Activated T-helper 1 cell treated with Interleukin-2 at 50 U/mL for 16 hours (primary cell): ENCODE measurements at places on chromosomes 5 and 9.

GRCh38 chr5:56202483-56202882, 30.6 kb downstream of the ANKRD55 start:
- DNase-seq = no peak

- no peak for DNase-seq
These were observed 245.3 kb downstream of the GADD45G start for GRCh38 chr9:89850153-89850552.

- no peak for DNase-seq
These were observed 784 bp downstream of the MAMDC4 start for GRCh38 chr9:136852664-136853595.

DNA sequence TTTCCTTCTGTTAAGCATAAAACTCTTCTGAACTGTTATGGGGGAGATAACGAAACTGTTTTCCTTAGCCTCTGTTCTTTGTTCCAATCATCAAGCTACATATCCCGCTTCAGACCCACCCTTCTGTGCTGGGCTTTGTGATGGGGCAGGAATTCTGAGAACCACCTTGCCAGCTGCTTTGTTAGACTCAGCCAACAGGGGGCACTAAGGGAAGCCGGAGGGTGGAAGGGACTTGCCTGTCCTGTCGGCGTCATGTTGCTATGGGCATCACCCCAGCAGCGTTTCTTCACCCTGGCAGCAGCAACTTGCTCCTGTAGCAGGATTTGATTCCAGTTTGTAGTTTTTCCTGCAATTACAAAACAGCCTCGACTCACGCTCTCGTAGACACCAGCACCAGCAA, 169.1 kb downstream of the CAAP1 start:
- DNase-seq = no peak

- DNase-seq = no peak
These were observed 583.5 kb upstream of the TUSC1 start for GRCh38 chr9:26261503-26262330.

GRCh38 chr5:126780165-126780827, 3.4 kb downstream of the LMNB1 start:
- DNase-seq = peak; percentile 10

DNA sequence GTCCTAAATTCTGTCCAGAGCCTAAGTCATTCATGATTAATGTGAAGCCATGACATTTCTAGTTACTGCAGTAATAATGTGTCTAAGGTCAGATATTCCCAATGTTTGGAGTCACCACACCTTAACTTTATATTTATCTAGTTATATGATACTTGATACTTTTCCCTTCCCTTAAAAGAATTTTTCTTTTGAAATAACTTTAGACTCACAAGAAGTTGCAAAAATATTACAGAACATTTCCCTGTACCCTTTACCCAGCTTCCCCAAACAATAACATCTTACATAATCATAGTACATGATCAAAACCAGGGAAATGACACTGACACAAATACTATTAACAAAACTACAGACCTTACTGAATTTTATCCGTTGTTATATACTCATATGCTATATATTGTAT, 150.0 kb upstream of the GNA14 start:
- no peak for DNase-seq

- no peak for DNase-seq
These were observed 71.5 kb upstream of the RPS23 start for GRCh38 chr5:82349652-82350051.

DNA sequence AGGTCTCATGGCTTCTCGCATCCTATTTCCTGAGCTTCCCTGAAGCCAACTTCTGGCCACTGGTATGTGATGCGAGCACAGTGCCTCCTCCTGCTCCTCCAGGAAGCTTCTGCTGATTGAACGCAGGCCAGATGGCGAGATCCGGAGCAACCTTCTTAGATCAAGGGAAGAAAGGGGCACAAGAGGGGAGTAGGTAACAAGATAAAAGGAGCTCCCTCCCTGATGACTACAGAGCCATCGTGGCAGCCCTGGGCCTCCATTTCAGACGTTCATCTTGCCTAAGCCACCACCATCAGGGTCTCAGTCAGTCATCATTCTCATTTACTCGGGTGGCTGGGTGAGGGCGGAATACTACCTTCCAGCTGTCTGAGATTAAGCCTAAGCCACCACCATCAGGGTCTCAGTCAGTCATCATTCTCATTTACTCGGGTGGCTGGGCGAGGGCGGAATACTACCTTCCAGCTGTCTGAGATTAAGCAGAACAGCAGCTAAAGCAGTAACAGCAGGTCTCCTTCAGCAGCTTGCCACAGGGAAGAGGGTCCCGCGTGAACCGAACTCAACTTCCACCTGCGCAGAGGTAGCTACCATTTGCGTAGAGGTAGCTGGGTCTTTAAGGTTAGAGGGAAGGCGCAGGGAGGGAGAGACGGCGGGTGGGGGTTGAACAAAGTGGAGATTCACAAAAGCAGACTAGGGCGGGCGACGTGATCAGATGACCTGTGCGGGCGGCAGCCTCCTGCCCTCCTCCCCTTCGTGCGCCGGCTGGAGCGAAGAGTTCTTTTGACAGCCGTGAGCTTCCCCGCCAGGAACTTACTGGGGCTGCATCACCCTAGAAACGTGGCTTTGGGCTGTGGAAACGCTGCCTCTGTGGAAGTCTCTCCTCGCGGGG, 27.9 kb upstream of the MGAT1 start:
- peak; percentile 60 for DNase-seq

DNA sequence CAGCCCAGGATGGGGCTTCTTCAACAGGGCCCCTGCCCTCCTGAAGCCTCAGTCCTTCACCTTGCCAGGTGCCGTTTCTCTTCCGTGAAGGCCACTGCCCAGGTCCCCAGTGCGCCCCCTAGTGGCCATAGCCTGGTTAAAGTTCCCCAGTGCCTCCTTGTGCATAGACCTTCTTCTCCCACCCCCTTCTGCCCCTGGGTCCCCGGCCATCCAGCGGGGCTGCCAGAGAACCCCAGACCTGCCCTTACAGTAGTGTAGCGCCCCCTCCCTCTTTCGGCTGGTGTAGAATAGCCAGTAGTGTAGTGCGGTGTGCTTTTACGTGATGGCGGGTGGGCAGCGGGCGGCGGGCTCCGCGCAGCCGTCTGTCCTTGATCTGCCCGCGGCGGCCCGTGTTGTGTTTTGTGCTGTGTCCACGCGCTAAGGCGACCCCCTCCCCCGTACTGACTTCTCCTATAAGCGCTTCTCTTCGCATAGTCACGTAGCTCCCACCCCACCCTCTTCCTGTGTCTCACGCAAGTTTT, 23.6 kb downstream of the PCDHGC5 start:
- DNase-seq = peak; percentile 70

DNA sequence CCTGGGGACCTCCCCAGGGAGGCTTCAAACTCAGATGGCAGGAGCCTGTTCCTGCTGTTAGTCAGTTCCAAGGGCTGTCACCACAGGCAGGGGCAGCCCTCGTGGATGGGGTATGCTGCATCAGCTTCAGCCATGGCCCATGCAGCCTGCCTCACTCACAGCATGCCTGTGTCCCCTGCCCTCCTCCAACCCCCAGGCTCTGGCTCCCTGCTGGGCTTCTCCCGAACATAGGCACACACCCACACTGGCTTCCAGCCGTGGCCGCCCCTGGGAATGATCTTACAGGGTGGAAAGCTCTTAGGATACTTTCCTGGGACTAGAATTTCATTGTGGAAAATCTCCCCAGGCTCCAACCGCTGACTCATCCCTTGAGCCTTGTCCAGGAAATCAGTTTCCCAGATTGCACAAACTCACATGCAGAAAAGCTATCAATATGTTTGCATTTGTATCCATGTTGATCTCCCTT, 163.8 kb downstream of the SEC61B start:
- no peak for DNase-seq

DNA sequence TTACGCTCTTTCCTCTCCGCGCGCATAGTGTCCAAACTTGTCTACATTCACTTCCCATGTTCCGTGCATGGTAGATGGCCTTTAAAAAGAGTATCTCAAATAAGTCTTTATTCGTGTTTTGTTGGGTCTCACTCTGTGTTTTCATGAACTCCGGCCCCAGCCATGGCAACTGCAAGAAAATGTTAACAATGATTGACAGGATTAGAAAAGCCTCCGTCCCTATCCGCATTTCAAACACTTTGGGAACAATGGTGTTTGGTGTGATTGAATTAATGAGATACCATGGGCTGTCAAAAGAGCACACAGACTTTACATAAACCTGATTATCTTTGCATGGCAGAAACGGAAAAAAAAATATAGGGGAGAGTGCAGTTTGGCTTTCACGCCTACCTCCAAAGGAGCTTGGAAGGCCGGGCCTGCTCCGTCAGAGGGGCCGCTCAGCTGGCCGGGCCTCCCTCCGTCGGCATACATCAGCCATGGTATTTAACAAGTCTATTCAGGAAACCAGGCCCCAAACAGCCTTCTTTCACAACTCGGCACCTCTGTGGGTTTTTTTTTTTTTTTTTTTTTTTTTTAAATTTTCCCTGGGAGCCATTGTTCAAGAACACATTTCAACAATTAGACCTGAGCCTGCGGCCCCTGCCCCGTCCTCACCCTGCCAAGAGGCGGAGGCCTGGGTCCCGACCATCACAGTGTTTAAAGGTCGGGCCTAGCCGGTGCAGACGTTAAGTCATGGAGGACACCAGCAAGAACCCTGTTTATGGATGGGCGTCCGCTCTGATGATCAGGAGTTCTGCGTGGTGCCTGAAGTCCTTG, 323.8 kb upstream of the IRX4 start:
- no peak for DNase-seq

GRCh38 chr5:121479337-121479736, 372.3 kb upstream of the FTMT start:
- DNase-seq = no peak
